ENCODE measurements at places on chromosomes 16 and 17. TPM values are rescaled to one million over a fixed set of nuclear protein-coding genes. Genes with fewer than 3 reads are reported as not detected.

Gene SSH2
- total RNA-seq = 53.2 TPM

Gene ABCA10
- 4.1 TPM for total RNA-seq

Gene MEFV
- total RNA-seq = 0.31 TPM

Gene RARA
- 9.7 TPM for total RNA-seq

Gene NPIPA2
- 3.8 TPM for total RNA-seq

Gene CDC42EP4
- total RNA-seq = 70.7 TPM

Gene PPP4C
- 60.4 TPM for total RNA-seq
